NCI-H774 (cell line): ENCODE measurements at places on chromosomes 6 and 20.

GRCh38 chr20:1334761-1335160 lies 5.8 kb upstream of the SDCBP2 start:
- no peak for DNase-seq

DNA sequence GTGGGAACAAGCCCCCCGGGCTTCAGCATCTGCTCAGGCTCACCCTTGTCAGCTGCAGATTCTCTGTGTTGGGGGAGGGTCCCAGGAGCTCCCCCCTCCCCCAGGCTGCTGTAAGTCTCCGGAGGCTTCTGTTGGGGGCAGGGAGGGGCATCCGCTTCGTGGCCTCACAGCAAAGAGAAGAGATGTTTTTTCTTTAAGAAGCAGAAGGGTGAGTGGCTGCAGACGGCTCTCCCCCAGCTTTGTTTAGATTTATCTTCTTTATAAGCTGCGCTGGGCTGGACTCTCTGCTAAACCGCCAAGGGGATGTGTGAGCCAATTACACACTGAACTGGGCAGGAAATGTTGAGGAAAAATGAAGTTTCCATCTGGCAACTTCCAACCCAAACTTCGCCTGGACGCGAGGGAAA lies 48.7 kb upstream of the GATA5 start:
- DNase-seq: no peak

- DNase-seq: no peak
Measured at GRCh38 chr6:1586861-1587450, 22.8 kb upstream of the FOXC1 start.

GRCh38 chr20:46883892-46884291 lies 10.8 kb upstream of the EYA2 start:
- DNase-seq: no peak

- DNase-seq: no peak
Measured at GRCh38 chr6:148068437-148069061, 274.1 kb upstream of the SASH1 start.

DNA sequence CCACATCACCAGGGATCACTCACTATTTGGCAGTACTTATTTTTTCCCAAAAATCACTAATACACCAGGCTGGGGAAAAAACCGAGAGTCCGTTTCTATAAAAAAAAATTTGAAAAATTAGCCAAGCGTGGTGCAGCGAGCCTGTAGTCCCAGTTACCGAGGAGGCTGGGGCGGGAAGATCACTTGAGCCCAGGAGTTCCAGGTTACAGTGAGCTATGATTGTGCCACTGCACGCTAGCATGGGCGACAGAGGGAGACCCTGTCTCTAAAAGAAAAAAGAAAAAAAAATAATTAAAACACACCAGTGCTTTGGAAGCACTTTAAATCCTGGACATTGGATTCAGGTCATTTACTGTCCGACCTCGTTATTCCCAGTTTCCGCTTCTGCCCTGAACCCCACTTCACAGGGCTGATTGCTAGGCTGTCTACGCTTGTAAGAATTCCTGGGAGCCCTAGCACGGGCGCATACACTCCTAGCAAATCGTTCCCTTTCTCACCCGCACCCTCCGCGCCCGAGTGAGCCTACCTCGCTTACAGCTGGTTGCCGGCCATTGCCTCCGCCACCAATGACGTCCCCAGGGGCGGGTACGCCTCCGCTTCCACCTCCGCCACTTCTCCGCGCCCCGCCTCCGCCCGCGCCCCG lies at the start of gene TPMT:
TPMT (minus strand) TSS at position 571 of the 643 bp plus-strand sequence. CDS start 5,950 bp downstream, outside the sequence.
- peak; percentile 94 for DNase-seq

DNA sequence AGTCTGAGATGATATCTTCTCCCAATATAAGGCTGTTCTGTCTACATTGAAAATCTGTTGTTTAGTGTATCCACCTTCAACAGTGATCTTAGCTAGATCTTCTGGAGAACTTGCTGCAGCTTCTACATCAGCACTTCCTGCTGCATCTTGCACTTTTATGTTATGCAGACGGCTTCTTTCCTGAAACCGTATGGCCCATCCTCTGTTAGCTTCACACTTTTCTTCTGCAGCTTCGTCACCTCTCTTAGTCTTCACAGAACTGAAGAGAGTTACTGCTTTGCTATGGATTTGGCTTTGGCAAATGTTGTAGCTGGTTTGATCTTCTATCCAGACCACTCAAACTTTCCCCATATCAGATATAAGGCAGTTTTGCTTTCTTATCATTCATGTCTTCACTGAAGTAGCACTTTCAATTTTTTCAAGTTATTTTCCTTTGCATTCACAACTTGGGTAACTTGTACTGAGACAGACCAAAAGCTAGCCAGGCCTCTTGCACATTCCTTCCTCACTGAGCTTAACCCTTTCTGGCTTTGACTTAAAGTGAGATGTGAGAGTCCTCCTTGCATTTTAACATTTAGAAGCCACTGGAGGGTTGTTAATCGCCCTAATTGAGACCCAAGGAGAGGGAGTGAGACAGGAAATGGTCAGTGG lies 110.1 kb downstream of the PREP start:
- no peak for DNase-seq

DNA sequence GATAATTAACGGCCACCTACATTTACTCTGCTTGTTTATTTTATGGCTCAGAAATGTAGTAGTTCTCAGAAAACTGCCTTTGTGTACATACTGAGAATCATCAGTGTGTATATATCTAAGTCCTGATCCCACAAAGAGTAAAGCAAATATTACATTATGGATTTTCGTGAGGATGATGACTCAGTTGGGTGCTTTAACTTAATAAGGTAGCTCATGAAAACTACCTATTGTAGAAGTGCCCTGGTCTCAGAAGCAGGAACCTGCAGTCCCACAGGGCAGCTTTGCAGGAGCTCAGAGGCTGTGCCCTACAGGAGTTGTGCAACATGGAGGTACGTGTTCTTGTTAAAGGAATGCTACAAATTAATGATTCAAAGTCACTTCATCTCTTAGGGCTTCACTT lies 108.2 kb downstream of the PLG start:
- DNase-seq: no peak

DNA sequence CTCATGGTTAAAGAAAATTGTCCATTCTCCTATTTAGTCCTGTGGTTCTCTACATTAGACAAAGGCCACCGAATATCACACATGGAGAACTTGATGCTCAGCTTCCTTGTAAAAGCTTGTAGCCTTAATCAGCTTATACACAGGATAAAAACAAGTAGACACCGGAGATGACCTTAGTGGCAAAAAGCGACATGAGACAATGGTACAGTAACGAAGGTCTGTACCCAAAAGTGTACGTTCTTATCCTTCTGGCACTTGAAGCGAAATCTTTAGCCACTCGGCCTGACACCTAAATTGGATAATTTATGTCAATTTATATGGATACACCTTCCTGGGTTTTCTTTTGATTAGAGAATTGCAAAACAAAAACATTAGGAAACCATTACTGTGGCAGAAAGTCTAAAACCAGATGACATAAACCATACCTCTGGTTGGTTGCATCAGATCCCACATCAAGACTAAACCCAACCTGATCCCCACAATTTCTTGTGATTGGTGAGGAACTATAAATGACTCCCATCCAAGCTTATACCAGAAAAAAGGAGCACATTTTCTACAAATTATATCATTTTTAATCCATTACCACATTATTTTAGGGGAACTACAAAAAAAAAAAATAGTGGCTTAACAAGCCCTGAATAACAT lies 6.1 kb downstream of the RBM39 start:
- no peak for DNase-seq

DNA sequence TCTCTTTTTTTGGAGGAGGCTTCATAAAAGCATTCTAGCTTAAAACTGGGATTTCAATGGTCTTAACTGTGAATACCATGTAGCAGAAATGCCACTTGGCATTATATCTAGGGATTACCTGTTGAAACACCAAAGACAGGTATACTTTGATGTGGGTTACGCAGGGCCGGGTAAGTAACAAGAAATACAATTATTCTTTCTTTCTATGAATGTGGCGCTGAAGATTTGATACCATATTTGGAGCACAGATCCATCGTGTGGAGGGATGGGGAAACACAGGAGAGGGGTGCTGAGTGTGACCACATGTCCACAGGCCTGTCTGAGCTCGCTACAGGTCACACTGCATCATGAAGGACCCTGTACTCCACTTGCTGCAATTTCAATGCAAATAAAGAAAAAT lies 257.8 kb downstream of the GMPR start:
- no peak for DNase-seq

GRCh38 chr20:50328222-50328979 lies 137.8 kb downstream of the CEBPB start:
- no peak for DNase-seq

GRCh38 chr20:48550814-48551213 lies 277.0 kb downstream of the PREX1 start:
- no peak for DNase-seq

GRCh38 chr20:59802018-59802417 lies 131.4 kb downstream of the SYCP2 start:
- no peak for DNase-seq

GRCh38 chr20:47568019-47568418 lies 66.3 kb downstream of the NCOA3 start:
- DNase-seq: peak; percentile 54

DNA sequence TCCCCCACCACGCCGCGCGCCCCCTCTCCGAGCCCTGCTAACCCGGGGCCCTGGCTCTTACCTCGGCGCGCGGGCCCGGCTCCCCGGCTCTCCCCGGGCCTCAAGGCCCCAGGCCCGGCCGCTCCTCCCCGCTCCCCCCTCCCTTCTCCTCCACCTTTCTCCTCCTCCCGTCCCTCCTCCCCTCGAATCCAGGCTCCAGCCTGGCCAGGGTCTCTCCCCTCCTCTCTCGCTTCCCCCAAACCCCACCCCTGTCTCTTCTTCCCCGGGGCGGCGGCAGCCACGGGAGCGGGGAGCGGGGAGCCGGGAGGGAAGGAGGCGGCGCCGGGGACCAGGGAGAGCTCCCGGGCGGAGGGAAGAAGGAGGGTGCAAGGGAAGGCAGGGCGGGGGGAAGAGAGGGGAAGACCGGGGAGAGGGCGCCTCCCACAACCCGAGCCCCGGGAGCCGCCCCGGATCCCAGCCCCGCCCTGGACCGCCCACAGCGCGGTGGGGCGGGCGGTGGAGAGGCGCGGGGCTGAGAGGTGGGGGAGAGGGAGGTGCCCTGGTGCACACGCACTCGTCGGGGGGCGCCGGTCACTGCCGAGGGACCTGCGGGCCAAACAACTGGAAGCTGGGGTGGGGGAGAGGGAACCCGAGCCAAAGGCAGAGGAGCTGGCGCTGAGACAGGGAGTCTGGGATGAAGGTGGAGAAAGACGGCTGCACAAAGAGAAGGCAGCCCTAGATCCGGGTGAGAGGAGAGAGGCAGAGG lies at the start of gene GABBR1:
GABBR1 (minus strand) TSS at position 395 of the 745 bp plus-strand sequence. CDS start 798 bp downstream, outside the sequence.
- peak; percentile 79 for DNase-seq

GRCh38 chr6:93124006-93124632 lies 295.2 kb downstream of the EPHA7 start:
- no peak for DNase-seq

DNA sequence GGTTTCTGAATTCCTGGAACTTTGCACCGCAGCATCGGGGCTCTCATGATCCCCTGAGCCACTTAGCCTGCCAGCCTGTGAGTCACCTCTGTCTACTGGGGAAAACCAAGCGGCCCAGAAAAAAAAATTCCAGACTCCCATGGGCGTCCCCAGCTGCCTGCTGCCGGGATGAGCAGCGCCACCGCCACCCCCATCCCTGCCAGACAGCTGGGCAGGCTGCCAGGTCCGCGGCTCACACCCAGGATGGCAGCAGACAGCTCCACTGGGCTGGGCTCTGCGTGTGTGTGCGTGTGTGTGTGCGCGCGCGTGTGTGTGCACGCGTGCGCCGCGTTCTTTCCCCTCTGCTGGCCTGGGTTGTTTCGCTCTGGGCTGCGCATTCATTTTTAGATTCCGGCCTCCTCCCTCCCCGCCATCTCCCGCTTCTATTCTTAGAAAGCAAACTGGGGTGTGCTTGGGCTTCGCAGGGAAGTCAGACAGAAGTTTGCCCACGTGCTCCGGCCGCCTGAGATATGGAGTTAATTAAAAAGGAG lies 38.9 kb upstream of the PMEPA1 start:
- peak; percentile 1 for DNase-seq

DNA sequence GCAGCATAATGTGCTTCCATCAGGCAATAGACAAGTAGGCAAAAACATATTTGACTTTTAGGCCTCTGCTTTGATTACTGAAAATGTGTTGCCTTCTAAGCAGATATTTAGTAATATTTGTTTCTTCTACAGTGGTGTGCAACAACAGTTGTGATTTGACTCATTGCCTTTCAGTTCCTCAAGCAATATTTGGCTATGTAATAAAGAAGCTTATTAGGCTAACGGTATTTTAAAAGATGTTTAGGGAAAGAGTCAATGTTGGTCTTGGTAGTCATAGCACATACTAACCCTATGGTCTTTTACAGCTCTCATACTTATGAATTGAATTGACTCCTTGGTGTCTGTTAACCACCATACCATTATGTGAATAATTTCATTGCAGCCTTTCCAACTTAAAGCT lies 124.1 kb downstream of the GRIK2 start:
- DNase-seq: no peak

- DNase-seq: peak; percentile 76
Measured at GRCh38 chr20:22691369-22692118, 107.2 kb upstream of the FOXA2 start.

- DNase-seq: no peak
Measured at GRCh38 chr20:24668384-24668702, 198.9 kb downstream of the SYNDIG1 start.

GRCh38 chr6:68069921-68070710 lies 565.0 kb upstream of the ADGRB3 start:
- DNase-seq: no peak

DNA sequence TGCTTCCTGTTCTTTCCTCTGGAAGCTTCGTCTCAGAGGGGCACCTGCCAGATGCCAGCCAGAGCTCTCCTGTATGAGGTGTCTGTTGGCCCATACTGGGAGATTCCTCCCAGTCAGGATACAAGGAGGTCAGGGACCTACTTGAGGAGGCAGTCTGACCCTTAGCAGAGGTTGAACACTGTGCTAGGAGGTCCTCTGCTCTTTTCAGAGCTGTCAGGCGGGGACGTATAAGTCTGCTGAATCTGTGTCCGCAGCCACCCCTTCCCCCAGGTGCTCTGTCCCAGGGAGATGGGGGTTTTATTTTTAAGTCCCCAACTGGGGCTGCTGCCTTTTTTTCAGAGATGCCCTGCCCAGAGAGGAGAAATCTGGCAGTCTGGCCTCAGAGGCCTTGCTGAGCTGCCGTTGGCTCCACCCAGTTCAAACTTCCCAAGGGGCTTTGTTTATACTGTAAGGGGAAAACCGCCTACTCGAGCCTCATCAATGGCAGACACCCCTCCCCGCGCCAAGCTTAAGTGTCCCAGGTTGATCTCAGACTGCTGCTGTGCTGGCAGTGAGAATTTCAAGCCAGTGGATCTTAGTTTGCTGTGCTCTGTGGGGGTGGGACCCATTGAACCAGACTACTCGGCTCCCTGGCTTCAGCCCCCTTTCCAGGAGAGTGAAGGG lies 326.7 kb downstream of the BCKDHB start:
- DNase-seq: no peak

DNA sequence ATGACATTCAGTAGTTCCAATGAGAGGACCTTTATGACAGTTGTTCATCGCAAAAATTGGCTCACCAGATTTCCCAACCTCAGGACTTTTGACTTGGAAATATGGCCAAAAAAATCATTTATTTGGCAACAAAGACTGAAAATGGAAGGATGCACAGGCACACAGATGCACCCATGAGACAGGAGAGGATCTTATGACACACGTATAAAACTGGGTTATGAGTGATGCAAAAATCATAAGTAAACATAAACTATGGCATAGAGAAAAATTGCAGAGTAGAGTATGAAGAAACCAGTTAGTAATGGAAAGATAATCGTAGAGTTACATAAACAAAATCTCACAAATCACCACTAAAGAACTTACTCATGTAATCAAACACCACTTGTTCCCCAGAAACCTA lies 546.9 kb downstream of the ADGRB3 start:
- no peak for DNase-seq
